Activated CD4-positive, alpha-beta T cell treated with anti-CD3 and anti-CD28 coated beads for 48 hours (primary cell): ENCODE measurements at places on chromosomes 5 and 9.

DNA sequence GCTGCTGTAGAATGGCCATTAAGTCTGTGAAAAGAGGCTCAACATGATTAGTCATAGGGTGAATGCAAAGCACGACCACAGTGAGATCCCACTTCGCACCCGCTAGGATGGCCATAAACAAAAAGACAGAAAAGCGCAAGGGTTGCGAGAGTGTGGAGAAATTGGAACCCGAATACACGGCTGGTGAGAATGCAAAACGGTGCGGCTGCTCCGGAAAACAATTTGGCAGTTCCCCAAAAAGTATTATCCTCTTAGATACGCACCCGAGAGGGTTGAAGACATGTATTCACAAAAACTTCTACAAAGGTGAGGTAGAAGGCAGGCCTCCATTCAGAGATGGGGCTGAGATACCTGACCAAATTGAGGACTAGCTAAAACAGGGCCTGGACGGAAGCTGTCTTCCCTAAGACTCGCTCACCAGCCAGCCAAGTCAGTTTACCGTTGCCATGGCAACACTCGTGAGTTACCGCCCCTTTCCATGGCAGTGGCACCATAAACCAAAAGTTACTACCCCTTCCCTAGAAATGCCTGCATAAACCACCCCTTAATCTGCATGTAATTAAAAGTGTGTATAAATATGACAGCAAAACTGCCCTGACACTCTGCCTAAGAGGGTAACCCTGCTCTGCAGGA is 726 bp upstream of the PSMB7 start:
- DNase-seq: no peak

- DNase-seq: no peak
Measured at GRCh38 chr9:25716220-25716872, 38.1 kb upstream of the TUSC1 start.

GRCh38 chr9:120383999-120384924 is 195.7 kb downstream of the CDK5RAP2 start:
- DNase-seq: no peak

DNA sequence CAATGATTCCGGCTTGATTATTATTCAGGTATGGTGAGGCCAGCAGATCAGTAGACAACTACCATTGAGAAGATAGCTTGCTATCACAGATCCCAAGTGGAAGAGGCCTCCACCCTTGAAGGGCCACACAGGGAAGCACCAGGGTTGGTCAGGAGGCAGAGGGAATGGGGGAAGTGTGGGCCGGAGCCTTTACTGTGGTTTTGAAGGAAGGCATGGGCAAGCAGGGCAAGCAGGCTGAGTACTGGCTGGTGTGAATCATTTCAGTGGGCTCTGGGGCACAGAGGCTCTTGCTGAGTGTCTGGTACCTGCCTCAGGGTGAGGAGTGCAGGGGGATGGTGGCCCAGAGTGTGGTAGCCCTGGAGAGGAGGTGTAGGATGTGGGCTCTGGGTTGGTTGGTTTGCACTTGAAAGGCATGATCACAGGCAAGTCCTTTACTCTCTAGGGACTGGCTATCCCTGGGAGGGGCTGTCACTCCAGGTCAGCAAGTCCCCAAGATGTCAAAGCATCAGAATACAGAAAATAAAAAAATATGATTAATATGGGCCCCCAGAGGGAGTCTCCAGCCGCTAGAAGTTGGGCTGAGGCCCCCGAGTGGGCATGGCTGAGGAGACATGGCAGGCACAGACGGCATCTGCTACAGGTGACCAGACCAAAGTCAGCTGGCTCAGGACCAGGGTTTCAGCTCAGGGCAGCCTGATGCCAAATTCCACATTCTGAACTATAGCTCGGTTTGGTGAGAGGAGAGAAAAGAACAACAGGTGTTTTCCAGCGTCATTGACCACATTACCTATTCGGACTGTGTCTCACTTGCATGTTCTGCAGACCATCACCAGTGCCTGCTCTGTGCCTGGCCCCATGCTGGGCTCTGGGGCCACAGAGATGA is 9.7 kb upstream of the SUSD3 start:
- DNase-seq: no peak

GRCh38 chr5:89105836-89106235 is 222.9 kb upstream of the MEF2C start:
- no peak for DNase-seq

DNA sequence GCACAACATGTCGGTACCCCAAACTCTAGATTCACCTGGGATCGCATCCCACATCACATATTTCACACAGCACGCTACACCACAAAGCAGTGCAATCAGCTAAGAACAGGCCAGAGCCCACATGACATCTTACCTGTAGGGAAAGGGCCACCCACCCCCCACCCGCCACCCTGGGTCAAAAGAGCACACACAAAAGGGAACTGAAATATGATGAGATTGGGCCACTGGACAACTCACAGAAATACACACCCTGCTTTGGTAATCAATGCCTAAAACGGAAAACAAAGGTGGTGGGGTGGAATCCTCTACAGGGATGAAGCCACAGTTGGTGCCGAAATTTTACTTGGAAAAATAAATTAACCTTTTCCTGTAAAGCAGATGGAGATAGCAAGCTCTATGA is 13.1 kb downstream of the RETREG1 start:
- DNase-seq: no peak

- DNase-seq: no peak
Measured at GRCh38 chr9:68780380-68780712, 75.3 kb downstream of the PIP5K1B start.

GRCh38 chr5:93603078-93603792 is 20.2 kb downstream of the NR2F1 start:
- no peak for DNase-seq

DNA sequence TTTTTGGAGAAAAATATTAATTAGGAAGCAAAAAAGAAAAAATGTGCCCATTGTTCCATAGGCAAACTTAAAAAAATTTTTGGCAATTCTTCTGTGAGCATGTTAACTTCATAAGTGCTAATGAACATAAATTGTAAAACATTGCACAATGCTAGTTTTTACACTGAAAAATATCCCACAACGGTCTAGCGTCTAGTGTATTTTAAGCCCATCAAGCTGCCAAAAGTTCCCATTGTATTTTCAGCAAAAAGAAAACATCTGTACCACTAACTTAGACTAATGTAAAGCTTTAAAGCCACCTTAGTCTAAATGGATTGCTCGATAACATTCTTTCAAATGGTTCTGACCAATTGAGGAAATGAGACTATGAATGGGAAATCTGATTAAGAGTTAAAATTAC is 2.8 kb downstream of the NR6A1 start:
- DNase-seq: no peak

DNA sequence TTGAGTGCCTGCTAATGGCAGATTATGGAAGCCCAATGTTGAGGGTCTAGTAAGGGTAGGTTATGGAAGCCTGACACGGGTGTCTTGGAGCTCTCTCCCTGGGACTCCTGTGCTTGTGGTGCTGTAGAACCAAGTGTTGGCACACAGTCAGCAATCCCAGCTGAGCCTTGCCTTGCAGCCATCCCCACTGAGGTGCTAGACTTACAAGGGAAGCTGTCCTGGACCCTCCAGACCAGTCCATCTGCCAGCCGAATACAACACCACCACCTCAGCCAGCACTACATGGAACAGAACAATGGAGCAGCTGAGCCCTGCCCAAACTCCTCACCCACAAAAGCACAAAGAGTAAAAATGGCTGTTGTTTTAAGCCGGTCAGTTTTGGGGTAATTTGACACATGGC is 90.5 kb upstream of the DNAH5 start:
- DNase-seq: no peak

DNA sequence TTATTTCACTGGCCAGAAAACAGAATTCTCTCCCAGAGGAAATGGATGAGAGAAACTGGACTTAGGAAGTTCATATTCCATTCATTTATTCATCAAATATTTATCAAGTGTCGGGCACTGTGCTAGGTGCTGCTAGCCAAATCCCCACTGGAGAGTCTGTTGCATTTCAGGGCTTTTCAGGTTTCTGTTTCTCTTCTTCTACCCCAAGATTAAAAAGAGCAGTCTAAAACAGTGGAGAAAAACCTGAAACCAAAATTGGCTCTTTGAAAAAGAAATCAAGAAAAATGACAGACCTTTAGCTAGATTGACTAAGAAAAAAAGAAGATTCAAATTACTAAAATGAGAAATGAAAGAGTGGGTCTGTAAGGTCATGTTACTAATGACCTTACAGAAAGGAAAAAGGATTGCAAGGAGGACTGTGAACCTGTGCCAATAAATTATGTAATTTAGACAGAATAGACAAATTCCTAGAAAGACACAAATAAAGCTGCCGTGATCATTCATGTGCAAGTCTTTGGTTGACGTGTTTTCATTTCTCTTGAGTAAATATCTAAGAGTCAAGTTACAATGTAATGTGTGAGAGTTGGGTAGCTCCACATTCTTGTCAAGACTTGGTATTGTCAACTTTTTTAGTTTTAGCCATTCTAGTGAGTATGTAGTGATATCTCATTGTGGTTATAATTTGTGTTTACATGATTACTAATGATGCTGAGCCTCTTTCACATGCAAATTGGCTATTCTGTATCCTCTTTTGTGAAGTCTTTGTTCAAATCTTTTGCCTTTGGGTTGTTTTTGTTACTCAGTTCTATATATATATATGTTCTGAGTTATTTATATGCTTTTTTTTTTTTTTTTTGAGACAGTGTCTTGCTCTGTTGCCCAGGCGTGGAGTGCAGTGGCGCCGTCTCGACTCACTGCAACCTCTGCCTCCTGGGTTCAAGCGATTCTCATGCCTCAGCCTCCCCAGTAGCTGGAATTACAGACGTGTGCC is 23.7 kb downstream of the SNX30 start:
- DNase-seq: no peak

DNA sequence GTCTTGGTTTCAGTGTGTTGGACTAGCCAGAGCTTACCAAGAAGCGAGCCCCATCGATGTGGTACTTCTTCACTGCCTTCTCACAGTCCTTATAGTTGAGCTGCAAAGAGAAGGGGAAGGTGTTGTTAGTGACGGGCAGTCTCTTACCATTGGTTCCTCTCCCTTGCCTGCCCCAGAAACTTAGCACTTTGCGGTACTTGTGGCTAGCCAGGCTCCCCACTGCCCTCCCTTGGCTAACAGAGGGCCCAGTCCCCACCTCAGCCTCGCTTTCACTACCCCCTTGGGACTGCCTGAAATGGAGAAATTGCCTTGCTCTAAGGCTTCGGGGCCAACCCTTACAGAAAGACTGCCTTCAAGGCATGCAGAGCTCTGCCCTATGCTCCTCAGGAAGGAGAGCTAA is 4.3 kb downstream of the LCP2 start:
- DNase-seq: peak; percentile 57

- no peak for DNase-seq
Measured at GRCh38 chr9:91663858-91664257, 240.2 kb upstream of the NFIL3 start.

GRCh38 chr5:38467353-38468040 is 88.9 kb downstream of the LIFR start:
- no peak for DNase-seq

DNA sequence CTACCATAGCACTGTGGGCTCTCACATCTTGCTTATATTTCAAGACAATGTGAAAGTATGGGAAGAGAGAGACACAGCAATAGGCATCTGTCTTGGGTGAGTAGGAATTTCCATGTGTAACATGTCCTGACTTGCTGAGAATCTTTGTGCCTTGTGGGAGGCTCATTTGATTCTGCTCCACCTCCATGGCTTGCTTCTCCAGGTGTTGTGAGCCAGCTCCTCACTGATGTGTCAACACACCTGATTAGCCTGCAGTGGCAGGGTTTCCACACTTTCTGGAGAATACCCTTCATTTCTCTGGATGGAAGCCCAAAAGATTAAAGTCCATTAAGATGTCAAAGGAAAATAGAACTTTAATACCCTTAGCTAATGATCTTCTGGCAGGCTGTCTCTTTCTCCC is 613.6 kb downstream of the ZNF608 start:
- no peak for DNase-seq

GRCh38 chr5:30108051-30108450 is 1085.4 kb upstream of the CDH6 start:
- no peak for DNase-seq

GRCh38 chr5:61918611-61919010 is 387.4 kb upstream of the KIF2A start:
- DNase-seq: no peak

DNA sequence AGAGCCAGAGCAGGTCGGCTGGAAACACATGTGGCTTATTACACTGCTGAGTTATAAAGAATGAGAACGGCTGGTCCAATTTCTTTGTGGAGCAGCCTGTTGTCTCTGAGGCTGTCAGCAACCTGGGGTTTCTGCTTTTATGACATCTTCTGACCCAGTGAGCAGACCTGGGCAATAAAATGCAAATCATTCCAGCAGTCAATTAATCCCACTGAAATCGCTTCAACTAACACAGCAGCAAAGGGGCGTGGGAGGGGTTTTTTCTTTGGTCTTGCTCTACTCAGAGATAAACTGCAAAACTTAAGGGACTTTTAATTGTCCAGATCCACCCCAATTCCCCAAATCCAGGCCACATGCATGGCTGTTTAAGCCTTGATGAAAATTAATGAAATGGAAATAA is 215.7 kb downstream of the SLIT3 start:
- no peak for DNase-seq

GRCh38 chr5:75199071-75199470 is 37.6 kb downstream of the ANKRD31 start:
- no peak for DNase-seq

- no peak for DNase-seq
Measured at GRCh38 chr5:27171761-27172261, 133.4 kb upstream of the CDH9 start.

GRCh38 chr9:32382565-32383320 is 1.7 kb upstream of the ACO1 start:
- no peak for DNase-seq

- no peak for DNase-seq
Measured at GRCh38 chr9:87099407-87099806, 152.1 kb upstream of the GAS1 start.

GRCh38 chr5:173494446-173494845 is 122.0 kb downstream of the BOD1 start:
- no peak for DNase-seq

DNA sequence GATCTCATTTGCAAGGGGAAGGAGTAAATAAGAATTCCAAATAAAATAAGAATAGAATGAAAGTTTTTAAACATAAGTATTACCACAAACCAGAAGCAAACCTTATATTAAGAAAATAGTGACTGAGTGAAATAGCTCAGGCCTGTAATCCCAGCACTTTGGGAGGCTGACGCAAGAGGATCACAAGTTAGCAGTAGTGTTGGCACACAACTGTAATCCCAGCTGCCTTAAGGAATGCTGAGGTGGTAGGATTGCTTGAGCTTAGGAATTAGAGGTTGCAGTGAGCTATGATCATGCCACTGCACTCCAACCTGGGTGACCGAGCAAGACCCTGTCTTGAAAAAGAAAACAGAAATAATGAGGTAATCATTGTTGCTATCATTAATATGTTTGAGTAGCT is 47.0 kb downstream of the APC start:
- DNase-seq: no peak

DNA sequence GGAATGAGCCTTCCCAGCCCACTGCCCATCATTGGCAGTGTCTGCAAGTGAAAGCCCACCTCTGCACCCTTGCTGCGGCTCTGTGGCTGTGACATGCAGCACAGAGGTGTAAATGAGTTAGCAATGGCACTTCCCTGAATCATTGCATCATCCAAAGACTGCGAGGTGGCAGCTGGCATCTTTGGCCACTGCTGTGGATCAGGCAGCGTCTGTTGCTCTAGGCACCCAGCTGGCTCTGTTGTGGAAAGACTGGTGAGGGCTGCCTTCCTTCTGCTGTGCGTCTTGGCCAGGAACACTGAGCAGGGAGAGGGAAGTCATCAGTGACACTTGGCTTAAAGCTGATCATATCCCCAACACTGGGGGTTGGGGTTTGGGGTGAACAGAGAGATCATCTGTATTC is 64.5 kb downstream of the MFAP3 start:
- DNase-seq: no peak

- no peak for DNase-seq
Measured at GRCh38 chr9:137784046-137784445, 93.5 kb upstream of the CACNA1B start.

GRCh38 chr9:12666813-12667212 is 26.4 kb upstream of the TYRP1 start:
- DNase-seq: no peak
